Inflammatory macrophage treated with lipopolysaccharide for 4 hours (primary cell): ENCODE measurements at places on chromosomes 2 and 18.

DNA sequence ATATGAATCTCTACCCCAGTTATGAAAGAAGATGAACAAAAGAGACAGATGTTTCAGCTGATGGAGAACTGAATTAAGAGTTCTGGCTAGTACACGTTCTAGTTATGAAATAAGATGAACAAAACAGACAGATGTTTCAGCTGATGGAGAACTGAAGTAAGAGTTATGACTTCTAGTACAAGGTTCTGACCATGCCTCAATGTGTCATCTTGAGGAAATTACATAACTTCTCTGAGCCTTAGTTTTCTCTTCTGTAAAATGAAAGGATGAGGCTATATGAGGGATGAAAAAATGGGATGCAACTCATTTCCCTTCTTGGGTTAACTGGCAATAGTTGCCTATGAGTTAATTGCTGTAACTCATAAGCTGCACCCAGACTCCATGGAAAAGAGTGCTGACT, 92.9 kb upstream of the WDR75 start:
- DNase-seq: peak; percentile 65

- peak; percentile 27 for DNase-seq
Measured at GRCh38 chr2:17752892-17753802, 463 bp downstream of the SMC6 start.

- DNase-seq: no peak
Measured at GRCh38 chr18:8046441-8046840, 479.3 kb downstream of the PTPRM start.

- no peak for DNase-seq
Measured at GRCh38 chr2:178908810-178909209, 101.6 kb upstream of the TTN start.

DNA sequence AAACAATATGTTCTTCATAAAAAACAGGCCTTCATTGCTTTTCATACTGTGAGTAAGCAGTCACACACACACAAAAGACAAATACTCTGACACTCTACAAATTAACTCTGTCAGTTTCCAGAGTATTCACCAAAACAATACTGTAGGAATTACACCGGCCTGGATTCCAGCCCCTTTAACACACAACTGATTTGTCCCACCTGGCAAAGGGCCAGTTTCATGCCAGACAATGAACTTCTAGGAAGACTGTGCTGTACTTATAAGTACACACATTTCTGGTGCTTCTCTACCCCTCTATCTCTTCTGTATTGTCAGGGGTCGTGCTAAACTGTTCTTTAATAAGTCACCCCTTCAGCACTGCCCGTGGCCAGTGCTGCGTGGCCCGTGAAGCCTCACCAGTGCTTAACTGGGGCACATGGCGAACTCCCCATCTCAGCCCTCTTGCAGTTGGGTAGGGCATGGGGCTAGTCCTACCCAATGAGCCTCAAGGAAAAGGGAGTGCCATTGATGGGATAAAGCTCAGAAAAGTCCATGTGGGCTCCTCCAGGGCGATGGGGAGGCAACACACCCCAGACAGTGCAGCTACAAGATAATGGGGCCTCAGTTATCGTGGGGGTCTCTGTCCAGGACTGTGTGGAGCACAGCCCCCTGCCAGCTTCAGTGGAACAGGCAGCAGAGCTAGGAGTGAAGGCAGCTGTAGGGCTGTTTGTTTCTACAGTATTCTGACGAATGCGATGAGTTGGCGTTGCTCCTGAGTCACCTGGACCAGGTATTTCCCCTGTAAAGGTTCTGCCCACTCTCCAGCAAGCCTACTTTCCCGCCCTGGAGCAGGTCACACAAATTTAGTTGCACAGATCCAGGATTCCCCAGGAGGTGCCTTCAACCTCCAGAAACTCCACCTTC, 99.0 kb downstream of the SP3 start:
- no peak for DNase-seq

GRCh38 chr2:86794861-86795260, 4.1 kb upstream of the CD8A start:
- DNase-seq: no peak

GRCh38 chr18:79524181-79525078, 128.7 kb downstream of the NFATC1 start:
- DNase-seq: no peak

- no peak for DNase-seq
Measured at GRCh38 chr2:160836755-160837154, 323.5 kb upstream of the TANK start.

DNA sequence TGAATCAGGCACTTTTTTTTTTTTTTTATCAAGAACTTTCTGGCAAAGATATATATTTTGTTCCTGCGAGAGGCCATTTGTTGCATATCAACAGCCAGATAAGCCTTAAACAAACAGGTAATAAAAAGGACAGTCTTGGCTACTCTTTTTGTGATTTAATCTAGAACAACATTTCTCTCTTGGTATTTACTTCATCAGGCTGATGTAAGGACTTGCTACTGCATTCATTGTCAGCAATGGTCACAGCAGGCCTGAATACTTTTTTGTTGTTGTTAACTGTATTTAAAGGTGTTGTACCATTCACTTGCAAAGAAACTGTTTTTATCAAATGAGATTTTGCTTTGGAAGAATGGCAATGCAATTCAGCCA, 683.8 kb downstream of the IRS1 start:
- no peak for DNase-seq

GRCh38 chr2:220999356-220999755, 572.7 kb downstream of the EPHA4 start:
- no peak for DNase-seq

DNA sequence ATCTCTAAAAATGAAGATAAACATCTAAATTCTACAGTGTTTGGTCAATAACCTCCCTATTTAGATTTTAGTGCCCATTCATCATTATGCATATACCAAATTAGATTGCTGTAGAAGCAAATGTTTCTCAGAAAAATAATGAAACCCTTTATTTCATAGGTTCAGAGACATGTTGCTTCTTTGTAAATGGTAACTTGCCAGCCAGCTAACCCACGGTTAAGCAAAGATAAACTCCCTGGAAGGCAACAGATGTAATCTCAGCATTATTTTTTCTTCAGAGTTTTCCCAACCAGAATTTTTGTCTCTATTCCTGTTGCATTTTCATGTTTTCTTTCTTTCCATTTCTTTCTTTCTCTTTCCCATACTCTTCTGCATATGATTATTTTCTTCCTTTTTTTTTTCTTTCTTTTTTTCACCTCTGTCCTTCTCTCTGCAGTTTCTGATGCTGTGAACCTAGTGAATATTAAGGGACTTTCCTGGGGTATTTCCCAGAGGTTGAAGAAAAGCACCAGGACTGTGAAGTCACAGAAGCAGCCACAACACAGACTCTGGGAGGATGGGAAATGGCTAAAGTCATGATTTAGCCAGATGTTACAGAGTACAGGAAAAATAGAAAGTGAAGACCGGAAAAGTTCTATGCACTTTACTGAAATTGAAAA, 50.0 kb upstream of the DSG1 start:
- no peak for DNase-seq

GRCh38 chr2:170098626-170099312, 79.2 kb upstream of the MYO3B start:
- DNase-seq: no peak
